Aorta (tissue), 5 donors: ENCODE measurements at places on chromosomes 1 and 21.
A peak's percentile ranks its signal among the peaks of the same experiment; 100 is the strongest.

DNA sequence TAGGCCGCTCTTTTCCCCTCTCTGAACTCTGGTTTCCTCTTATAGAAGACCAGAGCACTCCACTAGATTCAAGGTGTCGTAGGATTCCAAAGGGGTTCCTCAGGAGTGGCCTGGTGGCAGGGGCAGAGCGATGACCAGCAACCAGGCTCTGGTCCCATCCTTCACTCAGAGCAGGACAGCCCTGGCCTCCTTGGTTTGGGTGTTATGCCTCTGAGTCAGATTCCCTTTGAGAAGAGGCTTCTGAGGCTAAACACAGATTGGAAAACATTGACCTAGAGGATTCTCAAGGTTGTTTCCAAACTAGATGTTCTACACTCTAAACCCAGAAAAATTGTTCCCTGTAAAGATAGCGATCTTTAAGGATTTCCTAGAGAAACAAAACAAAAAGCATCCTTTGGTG, 49.8 kb upstream of the IKBKE start:
- no peak for DNase-seq

- no peak for DNase-seq
These were observed 19.5 kb downstream of the WDR4 start for GRCh38 chr21:42859891-42860230.

- DNase-seq: no peak
These were observed 166.9 kb upstream of the SYT6 start for GRCh38 chr1:114320586-114320985.

GRCh38 chr1:167803358-167804207, 81.8 kb downstream of the MPZL1 start:
- DNase-seq: peak; percentile 96

GRCh38 chr1:43830802-43831201, 102.8 kb upstream of the ARTN start:
- DNase-seq: no peak

GRCh38 chr1:9238550-9238949, 4.0 kb downstream of the H6PD start:
- DNase-seq: no peak

GRCh38 chr21:44901391-44902074, 19.2 kb downstream of the ITGB2 start:
- peak; percentile 63 for DNase-seq

GRCh38 chr1:16438924-16439323, 1.6 kb upstream of the NECAP2 start:
- no peak for DNase-seq

- DNase-seq: no peak
These were observed 81.7 kb upstream of the ATP1B1 start for GRCh38 chr1:169024800-169025271.

GRCh38 chr21:43928222-43929125, 63.5 kb downstream of the AGPAT3 start:
- DNase-seq: no peak
